ENCODE measurements at places on chromosomes 2 and 18.
A peak's percentile ranks its signal among the peaks of the same experiment; 100 is the strongest.

DNA sequence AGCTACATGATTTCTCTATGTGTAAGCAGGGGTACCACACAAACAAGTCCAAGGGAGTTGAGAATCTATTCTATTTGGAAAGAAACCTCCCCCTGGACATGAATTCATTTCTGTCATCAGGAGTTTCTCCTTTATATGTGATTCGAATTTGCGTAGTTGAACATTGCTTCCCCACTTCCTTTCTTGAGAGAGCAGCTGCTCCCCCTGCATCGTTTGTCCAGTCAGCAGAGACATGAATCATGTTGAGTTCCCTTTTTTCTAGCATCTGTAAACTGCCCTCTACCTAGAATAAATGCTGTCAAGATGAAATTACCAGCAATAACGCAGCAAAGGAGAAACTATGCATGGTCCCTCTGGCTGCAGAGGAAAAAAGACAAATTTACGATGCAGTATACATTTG lies 73.8 kb downstream of the KIF5C start:
- DNase-seq, result no peak

- DNase-seq, result no peak
Observed at GRCh38 chr18:48068916-48069445, 138.5 kb upstream of the SMAD2 start.

- DNase-seq, result no peak
Observed at GRCh38 chr2:120660771-120661459, 74.8 kb upstream of the GLI2 start.

- DNase-seq, result no peak
Observed at GRCh38 chr2:86012007-86012712, 93.5 kb downstream of the POLR1A start.

DNA sequence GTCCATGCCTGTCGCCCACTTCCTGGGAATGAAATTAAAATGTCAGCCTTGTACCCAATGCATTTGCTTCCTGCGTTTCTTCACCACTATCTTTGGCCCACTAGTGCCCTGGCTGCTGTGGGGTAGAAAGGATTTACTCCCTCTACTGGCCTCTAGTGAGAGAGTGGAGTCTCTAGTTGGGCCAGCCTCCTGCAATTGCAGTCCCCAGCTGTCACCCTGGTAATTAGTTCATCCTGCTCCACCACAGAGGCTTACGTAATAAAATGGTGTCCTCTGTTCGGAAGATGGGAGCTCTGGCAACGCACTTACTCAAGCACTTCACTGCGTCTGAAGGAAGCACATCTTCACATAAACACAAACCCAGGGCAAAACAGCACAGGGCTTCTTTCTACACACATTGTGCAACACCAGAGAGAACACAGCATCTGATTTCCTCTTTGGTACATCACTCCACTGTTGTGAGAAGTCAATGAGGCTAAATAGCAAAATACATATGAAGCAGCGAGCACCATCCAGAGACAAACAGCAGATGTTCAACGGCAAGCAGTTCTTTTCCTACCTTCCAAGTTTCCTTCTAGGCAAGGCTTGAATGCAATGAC lies 274.6 kb downstream of the LRATD1 start:
- no peak for DNase-seq

DNA sequence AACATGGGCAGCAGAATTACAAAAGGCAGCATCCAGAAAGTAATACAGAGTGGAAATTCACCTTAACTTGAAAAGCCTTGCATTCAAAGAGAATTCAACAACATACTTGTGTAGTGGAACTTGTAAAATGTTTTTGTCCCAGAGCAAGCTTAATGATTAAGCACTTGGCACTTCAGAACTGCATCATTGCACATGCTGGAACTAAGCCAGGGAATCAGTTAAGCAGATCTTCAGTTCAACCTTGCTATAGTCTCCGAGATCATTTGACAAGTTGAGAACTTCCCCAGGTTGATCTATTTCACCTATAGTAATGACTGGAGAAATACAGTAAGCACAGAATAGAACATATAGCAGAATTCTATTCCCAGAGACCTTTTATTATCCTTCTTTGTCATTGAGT lies 1337.2 kb upstream of the NXPH2 start:
- DNase-seq, result no peak

DNA sequence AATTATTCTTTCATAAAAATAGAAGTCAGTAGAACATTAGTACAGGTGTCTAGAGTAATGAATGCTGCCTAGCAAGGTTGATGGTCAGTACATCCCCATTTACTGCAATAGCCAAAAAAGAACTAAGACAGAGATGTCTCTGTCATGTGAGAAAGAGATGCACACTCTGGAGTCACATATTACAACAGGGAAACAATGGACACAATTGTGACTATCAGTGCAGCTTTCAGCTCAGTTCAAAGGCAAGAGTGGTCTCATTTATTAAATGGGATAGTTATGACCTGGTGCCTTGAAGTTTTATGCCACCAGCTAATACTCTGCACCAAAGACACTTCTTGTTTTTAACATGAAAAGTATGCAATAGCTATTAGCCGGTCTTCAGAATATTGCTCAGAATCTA lies 194.9 kb upstream of the CHAC2 start:
- DNase-seq, result no peak

GRCh38 chr18:79754022-79754761 lies 43.5 kb upstream of the KCNG2 start:
- DNase-seq, result no peak

DNA sequence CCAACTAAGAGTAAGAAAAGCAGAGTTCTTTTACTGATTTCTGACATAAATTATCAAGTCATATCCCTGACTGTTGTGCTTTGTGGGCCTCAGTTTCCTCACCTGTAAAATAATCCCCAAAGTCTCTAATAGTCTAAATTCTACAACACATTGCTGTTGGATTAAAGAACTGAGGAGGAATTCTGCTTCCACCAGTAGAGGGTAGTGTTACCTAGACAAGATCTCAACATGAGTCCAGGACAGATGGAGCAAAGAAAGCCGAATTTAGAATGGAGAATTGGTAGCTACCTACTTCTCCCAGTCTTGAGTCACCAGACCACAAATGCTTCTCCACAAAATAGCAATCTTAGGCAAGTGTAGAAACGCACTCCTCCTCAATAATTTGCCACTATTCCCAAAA lies 462.5 kb upstream of the FSHR start:
- no peak for DNase-seq

DNA sequence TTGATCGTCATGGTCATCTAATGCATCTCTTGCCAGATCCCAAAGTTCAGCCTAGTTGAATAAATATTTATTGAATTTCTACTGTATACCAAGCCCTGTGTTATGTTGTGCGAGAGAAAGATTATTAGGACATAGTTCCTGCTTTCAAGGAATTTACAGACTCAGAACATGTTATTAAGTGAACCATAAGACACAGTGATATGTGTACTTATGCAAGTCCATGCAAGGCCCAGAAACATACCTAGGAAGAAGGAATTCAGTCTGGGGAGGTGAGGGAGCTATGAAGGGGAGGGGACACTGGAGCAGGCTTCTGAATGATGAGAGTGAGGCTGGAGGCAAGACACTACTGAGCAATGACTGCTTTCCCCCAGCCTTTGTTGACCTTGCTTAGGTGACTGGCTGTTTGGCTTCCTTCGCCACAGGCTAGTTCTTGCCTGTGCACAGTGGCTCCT lies 81.4 kb downstream of the ACAA2 start:
- no peak for DNase-seq

GRCh38 chr2:156465573-156465972 lies 29.4 kb downstream of the GPD2 start:
- DNase-seq, result no peak

- DNase-seq, result peak; percentile 41
Observed at GRCh38 chr2:201697899-201698298, 545 bp downstream of the MPP4 start.

- DNase-seq, result no peak
Observed at GRCh38 chr2:8388781-8389180, 293.1 kb upstream of the ID2 start.
